Myocyte (in vitro differentiated cells): ENCODE measurements at places on chromosomes 16 and 17. TPM values are rescaled to one million over a fixed set of nuclear protein-coding genes. Genes with fewer than 3 reads are reported as not detected.

Gene CDC27
- 89.3 and 93.2 TPM in 2 replicates for total RNA-seq

Gene ITGB4
- 0.13 TPM in 1 of 2 replicates, not detected in the other for total RNA-seq

Gene TENT4B
- total RNA-seq, result 15.8 and 17.3 TPM in 2 replicates

Gene KRT13
- not detected in 2 replicates for total RNA-seq

Gene IL17C
- not detected in 2 replicates for total RNA-seq

- DNase-seq, result no peak
These were observed 56.9 kb downstream of the PIGL start for GRCh38 chr17:16273929-16274339.

GRCh38 chr17:2089021-2089422 lies 34.1 kb downstream of the HIC1 start:
- DNase-seq, result no peak

DNA sequence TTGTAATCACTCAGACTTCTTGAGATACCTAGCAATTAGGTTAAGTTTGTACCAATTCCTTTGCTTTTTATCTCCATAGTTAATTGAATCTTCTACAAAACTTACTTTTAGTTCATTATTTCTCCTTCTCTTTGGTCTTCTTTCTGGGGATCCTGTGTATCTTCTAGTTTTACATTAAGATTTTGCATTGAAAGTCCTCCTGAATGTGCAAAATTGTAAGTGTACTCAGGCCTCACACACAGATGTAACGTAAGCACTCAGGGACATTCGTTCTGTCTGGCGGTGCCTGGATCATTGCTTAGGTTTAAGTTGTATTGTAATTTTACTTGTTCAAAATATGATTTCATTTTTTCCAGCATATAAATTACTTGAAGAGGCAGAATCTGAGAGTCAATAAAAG lies 222.6 kb upstream of the CPHXL start:
- no peak for DNase-seq

- no peak for DNase-seq
These were observed 70.3 kb downstream of the SEC14L1 start for GRCh38 chr17:77210946-77211541.

DNA sequence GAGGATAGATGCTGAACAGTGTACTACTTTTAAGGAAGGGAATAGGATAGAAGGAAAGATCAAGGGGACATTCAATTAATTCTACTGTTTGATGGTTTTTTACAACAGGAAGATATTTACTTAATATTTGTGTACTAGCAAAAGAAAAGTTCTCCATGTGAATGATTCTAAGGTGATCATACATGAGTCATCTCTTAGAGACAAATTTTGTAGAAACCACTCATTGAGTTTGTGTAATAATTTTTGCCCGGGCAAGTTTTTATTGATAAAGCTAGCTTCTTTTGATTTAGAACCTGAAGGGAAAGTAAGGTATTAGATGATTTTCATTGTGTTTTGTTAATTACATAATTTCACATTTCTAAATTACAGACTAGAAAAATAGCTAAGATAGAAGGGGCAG lies 172.8 kb upstream of the PSMD7 start:
- no peak for DNase-seq

DNA sequence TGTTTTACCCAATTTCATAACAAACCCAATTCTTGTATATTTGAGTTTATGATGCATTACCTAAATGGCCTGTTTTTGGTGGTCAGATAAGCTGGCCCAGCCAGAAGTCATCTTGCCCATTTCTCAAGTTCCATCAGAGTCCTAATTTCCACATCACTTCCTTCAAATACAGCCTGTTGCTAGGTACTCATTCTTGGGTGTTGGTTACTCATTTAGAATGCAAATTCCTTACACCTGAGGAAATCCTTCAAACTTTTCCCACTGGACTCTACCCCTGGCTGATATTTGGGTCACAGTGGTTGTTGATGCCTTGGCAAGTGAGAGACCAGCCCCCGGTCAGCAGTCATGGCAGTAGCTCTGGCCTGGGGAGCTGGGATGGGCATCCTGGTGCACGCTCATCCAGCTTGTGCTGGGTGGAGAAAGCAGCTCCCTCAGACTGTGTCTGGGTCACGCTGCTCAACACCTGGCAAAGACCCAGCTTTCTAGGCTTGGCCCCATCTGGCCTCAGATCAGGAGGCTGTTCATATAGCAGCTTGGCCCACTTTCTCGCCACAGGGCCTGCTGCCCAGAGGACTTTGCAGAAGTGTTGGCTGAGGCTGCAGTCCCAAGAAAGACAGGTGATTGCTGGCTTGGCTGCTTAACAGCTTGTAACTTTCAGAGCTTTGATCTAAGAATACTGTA lies 25.8 kb downstream of the WSB1 start:
- peak; percentile 97 for DNase-seq

- DNase-seq, result no peak
These were observed 167.4 kb downstream of the BCAS3 start for GRCh38 chr17:60845012-60845411.

DNA sequence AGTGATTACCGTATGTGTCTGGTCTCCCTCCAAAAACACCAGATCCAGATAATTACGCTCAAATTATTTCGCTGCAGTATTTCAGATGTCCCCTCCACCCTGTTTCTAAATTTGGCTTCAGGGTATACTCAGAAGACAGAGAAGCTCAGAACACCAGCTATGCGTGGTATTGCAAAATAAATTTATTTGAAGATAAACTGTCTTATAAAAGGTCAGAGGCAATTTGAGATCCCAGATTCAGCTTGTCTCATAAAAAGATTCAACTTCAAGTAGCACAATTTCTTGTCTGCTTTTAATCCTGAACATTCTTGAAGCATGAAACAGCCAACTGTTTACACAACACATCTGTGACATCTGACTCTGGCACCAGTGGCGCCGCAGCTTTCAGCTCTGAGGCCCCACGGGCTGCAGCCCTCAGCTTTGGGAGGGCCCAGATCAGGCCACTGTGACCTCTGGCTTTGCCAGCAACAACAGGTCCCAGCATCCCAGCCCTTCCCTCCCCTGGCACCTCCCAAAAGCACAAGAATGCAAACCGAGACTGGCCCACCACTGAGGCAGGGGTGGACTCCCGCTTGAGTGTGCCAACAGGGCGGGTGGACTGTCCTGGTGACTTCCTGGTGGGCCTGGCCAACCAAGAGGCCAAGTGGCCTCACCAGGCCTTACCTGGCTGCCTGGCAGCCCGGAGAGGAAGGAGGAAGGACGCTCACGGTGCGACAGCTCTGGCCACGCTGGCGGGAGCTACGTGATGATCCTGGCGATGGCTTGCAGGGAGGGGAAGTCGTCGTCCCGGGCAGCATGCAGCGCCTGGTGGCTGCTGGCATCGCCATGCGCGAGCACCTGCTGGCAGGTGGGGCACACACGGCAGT lies 8.0 kb downstream of the SYNGR3 start:
- no peak for DNase-seq
